T-helper 1 cell treated with Interleukin-12 subunit alpha and Interleukin-12 subunit beta and Interleukin-4 antibody, amounts not matched to agents 30 ng/mL and 1 ng/mL, for 36 hours (primary cell): ENCODE measurements at places on chromosomes 1 and 21. TPM values are rescaled to one million over a fixed set of nuclear protein-coding genes. Genes with fewer than 3 reads are reported as not detected.

Gene RNF186
- total RNA-seq, result not detected in 2 replicates

Gene SPEN
- 67.3 and 68.4 TPM in 2 replicates for total RNA-seq

Gene HES3
- total RNA-seq, result not detected in 2 replicates

Gene TMEM125
- not detected in 2 replicates for total RNA-seq

Gene FAM131C
- total RNA-seq, result 1.2 and 1.3 TPM in 2 replicates

Gene OR2T29
- not detected in 2 replicates for total RNA-seq

Gene SORT1
- 6.2 and 7.7 TPM in 2 replicates for total RNA-seq

Gene PINK1
- total RNA-seq, result 4.5 and 4.8 TPM in 2 replicates

Gene HSPA6
- 1.1 and 1.6 TPM in 2 replicates for total RNA-seq

Gene IGFN1
- not detected in 2 replicates for total RNA-seq

Gene OR10Z1
- total RNA-seq, result not detected in 2 replicates

Gene SLC9A1
- total RNA-seq, result 28.0 and 30.0 TPM in 2 replicates

Gene GNG4
- 3.3 and 3.7 TPM in 2 replicates for total RNA-seq

Gene FAM163A
- not detected in 2 replicates for total RNA-seq

Gene LCE1C
- not detected in 2 replicates for total RNA-seq

Gene CFHR4
- not detected in 2 replicates for total RNA-seq

Gene NES
- total RNA-seq, result 0.07 and 0.12 TPM in 2 replicates
